Fibroblast of skin of back (primary cell): ENCODE measurements at places on chromosomes 5 and 9.

- DNase-seq = no peak
These were observed 412 bp downstream of the LCN1 start for GRCh38 chr9:135521608-135522095.

- DNase-seq = peak; percentile 49
These were observed 239.7 kb downstream of the PIK3R1 start for GRCh38 chr5:68455216-68455615.

GRCh38 chr9:33157960-33158842 lies 8.9 kb downstream of the B4GALT1 start:
- no peak for DNase-seq

- no peak for DNase-seq
These were observed 44.4 kb downstream of the TTC39B start for GRCh38 chr9:15262581-15262980.

DNA sequence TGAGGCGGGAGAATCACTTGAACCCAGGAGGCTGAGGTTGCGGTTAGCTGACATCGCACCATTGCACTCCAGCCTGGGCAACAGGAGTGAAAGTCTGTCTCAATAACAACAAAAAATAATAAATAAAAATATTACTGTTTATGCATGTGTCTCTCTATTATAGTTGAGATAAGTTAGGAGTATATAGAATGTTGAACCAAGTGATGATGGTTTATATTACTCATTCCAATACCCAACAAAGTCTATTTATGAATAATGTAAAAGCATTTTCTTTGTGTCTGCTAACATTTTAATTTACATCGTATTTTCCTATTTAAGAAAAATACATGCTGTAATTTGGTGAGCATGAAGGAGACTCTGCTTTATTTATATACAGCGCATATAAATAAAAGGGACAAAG lies 35.8 kb downstream of the CREBRF start:
- no peak for DNase-seq

- no peak for DNase-seq
These were observed 4.6 kb downstream of the MORN5 start for GRCh38 chr9:122164286-122164685.

- no peak for DNase-seq
These were observed 813 bp downstream of the ERMP1 start for GRCh38 chr9:5832071-5832537.

GRCh38 chr9:132481053-132481849 lies 71.2 kb downstream of the CFAP77 start:
- no peak for DNase-seq

GRCh38 chr5:135941711-135942110 lies 13.1 kb downstream of the LECT2 start:
- no peak for DNase-seq

DNA sequence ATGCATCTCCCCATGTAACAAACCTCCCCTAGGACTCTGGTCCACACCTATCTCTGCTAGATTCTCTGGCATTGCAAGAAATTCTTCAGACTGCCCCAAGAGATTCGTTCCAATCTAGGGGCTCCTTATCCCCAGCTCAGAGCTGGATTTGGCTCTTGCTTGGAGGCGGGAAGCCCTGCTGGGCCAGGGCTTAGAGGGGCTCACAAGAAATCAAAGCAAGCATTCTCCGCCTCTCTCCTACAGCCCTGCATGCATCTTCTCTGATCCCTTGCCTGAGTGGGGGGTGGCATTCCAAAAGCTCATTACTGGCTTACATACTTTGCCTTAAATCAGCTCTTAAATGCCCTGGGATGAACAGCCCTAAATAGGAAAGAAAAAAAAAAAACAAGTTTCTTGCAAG lies 75.8 kb downstream of the KCNIP1 start:
- DNase-seq = no peak

GRCh38 chr5:763998-764781 lies 20.3 kb downstream of the ZDHHC11B start:
- no peak for DNase-seq

DNA sequence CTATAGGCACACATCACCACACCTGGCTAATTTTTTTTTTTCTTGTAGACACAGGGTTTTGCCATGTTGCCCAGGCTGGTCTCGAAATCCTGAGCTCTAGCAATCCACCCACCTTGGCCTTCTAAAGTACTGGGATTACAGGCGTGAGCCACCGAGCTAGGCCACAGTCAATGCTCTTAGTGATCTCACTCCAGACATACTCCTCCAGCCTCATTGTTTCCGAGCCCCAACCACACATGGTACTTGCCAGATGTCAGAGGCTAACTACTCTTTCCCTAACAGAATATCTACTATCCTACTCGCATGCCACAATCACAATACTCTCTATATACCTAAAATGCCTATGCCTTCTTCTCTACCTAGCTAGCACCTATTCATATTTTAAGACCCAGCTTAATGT lies 17.1 kb downstream of the SUSD1 start:
- DNase-seq = no peak

- DNase-seq = no peak
These were observed 1723.3 kb downstream of the EFNA5 start for GRCh38 chr5:105947461-105947860.

DNA sequence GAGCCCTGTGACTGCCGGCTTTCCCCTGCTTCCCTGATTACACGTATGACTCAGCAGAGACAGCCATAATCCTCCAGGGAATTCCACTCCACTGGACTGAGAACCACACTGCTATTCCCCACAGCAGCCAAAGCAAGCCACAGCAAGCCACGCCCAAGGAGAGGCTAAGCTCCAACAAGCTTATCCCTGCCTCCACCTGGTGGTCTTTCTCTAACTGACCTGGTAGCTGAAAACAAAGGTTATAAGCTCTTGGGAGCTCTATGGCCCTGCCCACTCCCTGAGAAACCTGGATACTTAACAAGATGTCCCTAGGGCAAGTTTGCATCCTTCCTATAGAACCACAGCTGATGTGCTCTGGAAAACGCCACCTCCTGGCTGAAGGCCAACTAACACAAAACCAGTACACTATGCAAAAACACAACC lies 613.7 kb upstream of the CDH18 start:
- peak; percentile 87 for DNase-seq

DNA sequence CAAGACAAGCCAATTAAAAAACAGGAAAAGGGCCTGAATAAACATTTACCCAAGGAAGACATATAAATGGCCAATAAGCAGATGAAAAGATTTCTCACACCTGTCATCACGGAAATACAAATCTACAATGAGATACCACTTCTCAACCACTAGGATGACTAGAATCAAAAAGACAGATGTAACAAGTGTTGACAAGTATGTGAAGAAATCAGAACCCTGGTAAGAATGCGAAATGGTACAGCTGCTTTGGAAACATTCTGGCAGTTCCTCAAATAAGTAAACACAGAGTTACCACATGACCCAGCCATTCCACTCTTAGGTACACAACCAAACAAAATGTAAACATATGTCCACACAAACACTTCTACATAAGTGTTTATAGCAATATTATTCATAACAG lies 32.5 kb downstream of the LEAP2 start:
- DNase-seq = no peak

DNA sequence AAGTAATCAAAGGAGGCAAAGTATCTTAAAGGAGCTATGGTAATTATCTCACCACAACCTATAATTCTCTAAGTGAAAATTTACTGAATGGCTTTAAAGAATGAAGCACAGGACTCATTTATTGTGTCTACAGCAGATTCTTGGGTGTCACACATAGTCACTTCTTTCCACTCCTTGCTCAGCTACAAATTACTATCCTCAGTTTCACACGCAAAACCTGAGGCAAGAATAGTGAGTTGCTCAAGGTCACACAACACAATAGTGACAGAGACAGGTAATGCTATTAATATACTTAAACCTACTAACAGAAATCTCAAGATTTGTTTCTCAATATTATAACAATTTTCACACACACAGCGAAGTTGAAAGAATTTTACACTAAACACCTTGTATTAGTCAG lies 120.9 kb upstream of the STK32A start:
- no peak for DNase-seq

DNA sequence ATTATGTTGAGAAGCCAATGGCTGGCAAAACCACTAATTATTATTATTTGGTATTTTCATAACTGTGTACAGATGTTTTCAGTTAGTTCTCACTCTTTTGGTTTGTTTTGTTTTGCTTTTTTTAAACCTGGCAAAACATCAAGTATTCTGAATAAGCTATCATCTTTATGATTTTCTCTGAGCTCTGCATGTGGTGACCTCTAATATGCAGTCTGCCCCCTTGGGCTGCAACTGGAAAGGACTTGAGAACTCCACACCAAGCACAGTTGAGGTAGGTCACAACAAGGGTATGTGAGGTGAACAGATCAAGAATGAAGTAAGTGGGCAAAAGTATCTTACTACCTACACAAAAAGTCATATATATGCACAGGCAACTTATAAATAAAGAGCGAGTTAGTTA lies 202.2 kb downstream of the NFIB start:
- DNase-seq = peak; percentile 22

GRCh38 chr5:116439905-116440304 lies 134.7 kb downstream of the SEMA6A start:
- no peak for DNase-seq

GRCh38 chr5:19795218-19795617 lies 192.8 kb downstream of the CDH18 start:
- DNase-seq = peak; percentile 31

GRCh38 chr5:64682608-64683007 lies 7.7 kb upstream of the SHISAL2B start:
- no peak for DNase-seq
